Activated CD4-positive, alpha-beta memory T cell treated with anti-CD3 and anti-CD28 coated beads, Interleukin-2, amount 10 ng/mL, durations not matched to agents 7 days and 5 days (primary cell): ENCODE measurements at places on chromosomes 2 and 18. TPM values are rescaled to one million over a fixed set of nuclear protein-coding genes. Genes with fewer than 3 reads are reported as not detected.
A peak's percentile ranks its signal among the peaks of the same experiment; 100 is the strongest.

DNA sequence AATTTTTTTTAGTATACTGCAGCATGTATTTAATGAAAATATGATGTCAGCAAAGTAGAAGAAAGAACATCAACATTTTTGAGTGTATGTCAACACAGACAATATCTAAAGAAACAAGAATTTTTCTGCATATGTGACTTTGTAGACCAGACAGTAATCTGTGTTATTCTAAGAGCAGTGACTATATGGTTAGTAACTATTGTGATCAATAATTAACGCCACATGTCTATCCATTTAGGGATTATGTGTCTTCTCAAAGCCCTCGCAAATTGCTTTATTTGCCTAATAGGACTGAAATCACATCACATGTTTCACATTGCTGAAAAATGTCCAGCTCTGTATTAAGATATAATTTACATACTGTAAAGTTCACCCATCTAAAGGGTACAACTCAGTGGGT is 107.8 kb downstream of the GFPT1 start:
- DNase-seq: no peak
- peaks cover 21% of the 10 kb centered on the region for H3K27me3 ChIP-seq
- no peak overlapping the region for H3K27ac ChIP-seq
- no peak overlapping the region for H3K4me3 ChIP-seq
- H3K36me3 ChIP-seq: no peaks in the 10 kb centered on the region

- H3K4me1 ChIP-seq: peaks cover 15% of the 10 kb centered on the region
- no peak for DNase-seq
- H3K27ac ChIP-seq: no peak overlapping the region
- no peak overlapping the region for H3K4me3 ChIP-seq
- no peaks in the 10 kb centered on the region for H3K36me3 ChIP-seq
- H3K27me3 ChIP-seq: no peaks in the 10 kb centered on the region
Observed at GRCh38 chr2:43209204-43209717, 17.1 kb downstream of the ZFP36L2 start.

DNA sequence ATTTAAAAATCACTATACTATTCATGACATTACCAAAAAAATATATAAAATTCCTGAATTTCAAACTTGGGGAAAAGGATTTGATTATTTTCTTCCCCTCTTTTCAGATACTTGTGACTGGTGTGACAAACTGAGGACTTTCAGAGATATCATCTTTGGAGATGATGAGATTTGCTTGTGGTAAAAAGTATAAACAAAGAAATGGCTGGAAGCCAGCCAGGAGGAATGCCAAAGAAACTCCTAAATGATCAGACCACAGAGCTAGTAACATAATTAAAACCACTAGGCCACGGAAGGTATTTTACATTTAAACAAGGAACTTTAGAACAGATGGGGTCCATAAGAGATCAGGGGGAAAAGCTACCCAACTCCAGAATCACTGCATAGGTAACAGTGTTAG is 58.7 kb downstream of the PIGN start:
- no peak overlapping the region for H3K4me3 ChIP-seq
- H3K36me3 ChIP-seq: peaks cover 3% of the 10 kb centered on the region
- no peaks in the 10 kb centered on the region for H3K27me3 ChIP-seq
- no peak overlapping the region for H3K27ac ChIP-seq
- DNase-seq: no peak
- peaks cover 7% of the 10 kb centered on the region for H3K4me1 ChIP-seq

GRCh38 chr18:68874361-68874760 is 76.5 kb downstream of the CCDC102B start:
- DNase-seq: no peak
- H3K27ac ChIP-seq: no peak overlapping the region
- H3K36me3 ChIP-seq: no peaks in the 10 kb centered on the region
- no peak overlapping the region for H3K4me3 ChIP-seq
- H3K27me3 ChIP-seq: no peaks in the 10 kb centered on the region
- H3K4me1 ChIP-seq: no peaks in the 10 kb centered on the region

GRCh38 chr2:163490281-163490680 is 245.5 kb downstream of the FIGN start:
- no peak overlapping the region for H3K4me3 ChIP-seq
- no peak overlapping the region for H3K27ac ChIP-seq
- no peaks in the 10 kb centered on the region for H3K36me3 ChIP-seq
- H3K4me1 ChIP-seq: no peaks in the 10 kb centered on the region

GRCh38 chr18:25563346-25563745 is 211.4 kb upstream of the ZNF521 start:
- H3K27me3 ChIP-seq: no peaks in the 10 kb centered on the region
- no peaks in the 10 kb centered on the region for H3K36me3 ChIP-seq
- no peak overlapping the region for H3K4me3 ChIP-seq
- H3K27ac ChIP-seq: no peak overlapping the region
- H3K4me1 ChIP-seq: no peaks in the 10 kb centered on the region

DNA sequence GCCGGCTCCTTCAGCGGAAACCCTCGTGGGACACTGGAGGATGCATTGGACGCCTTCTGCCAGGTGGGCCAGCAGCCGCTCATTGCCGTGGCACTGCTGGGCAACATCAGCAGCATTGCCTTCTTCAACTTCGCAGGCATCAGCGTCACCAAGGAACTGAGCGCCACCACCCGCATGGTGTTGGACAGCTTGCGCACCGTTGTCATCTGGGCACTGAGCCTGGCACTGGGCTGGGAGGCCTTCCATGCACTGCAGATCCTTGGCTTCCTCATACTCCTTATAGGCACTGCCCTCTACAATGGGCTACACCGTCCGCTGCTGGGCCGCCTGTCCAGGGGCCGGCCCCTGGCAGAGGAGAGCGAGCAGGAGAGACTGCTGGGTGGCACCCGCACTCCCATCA is 7.8 kb upstream of the CENPA start:
- H3K4me1 ChIP-seq: peaks cover 10% of the 10 kb centered on the region
- H3K27me3 ChIP-seq: no peaks in the 10 kb centered on the region
- no peak for DNase-seq
- no peak overlapping the region for H3K27ac ChIP-seq

DNA sequence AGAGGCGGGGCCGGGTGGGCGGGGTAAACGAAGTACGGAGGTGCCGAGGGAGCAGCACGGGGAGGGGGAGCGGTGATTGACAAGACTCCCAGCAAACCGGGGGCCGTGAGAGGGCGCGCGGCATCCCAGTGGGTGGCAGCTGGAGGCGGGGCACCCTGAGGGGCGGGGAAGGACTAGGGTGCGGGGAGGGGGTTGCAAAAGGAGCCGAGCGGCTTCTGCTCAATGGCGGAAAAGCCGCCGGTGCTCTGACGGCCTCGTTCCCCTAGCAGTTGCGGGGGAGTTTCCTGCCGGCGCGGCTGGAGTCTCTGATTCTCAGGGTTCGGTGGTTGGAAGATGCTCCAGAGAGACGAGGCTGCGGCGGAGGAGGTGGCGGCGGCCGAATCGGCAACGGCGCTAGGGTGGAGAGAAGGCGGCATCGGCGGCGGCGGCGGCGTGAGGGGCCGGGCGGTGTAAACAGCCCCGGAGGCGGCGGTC is at the start of gene PPM1B:
PPM1B (plus strand) TSS at position 195 of the 474 bp plus-strand sequence. CDS start 32,325 bp downstream, outside the sequence.
- no peaks in the 10 kb centered on the region for H3K27me3 ChIP-seq
- DNase-seq: peak; percentile 100
- peak within 1 kb of the TSS; percentile 99 for H3K27ac ChIP-seq
- peaks cover 40% of the 10 kb centered on the region for H3K4me1 ChIP-seq
- H3K4me3 ChIP-seq: peak within 1 kb of the TSS; percentile 99

- no peak for DNase-seq
- H3K27me3 ChIP-seq: no peaks in the 10 kb centered on the region
- peaks cover 12% of the 10 kb centered on the region for H3K4me1 ChIP-seq
- H3K36me3 ChIP-seq: peaks cover 31% of the 10 kb centered on the region
- no peak overlapping the region for H3K4me3 ChIP-seq
Observed at GRCh38 chr2:227517724-227518123, 45.8 kb downstream of the AGFG1 start.

DNA sequence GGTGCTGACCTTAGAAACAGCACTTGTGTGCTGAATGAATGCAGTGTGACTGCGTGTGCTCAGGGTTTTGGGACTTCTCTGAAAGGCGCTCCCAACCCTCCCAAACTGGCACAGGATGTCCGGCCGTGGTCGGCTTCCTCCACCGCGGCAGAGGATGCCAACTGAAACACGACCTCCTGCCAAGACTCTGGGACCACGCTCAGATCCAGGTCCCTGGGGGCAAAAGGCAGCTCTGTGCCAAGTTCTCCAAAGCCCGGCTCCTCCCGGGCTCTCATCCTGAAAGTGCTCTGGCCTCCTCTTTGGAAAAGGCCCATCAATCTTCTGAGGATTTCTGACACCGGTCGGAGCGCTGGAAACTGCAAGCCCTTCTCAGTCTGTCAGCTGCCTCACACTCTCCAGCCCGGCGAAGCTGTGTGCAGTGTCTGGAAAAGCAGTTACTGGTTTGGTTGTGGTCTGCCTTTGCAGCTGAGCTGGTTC is 32.3 kb upstream of the ZBTB7C start:
- no peak overlapping the region for H3K27ac ChIP-seq
- no peaks in the 10 kb centered on the region for H3K36me3 ChIP-seq
- peaks cover 63% of the 10 kb centered on the region for H3K27me3 ChIP-seq
- no peak overlapping the region for H3K4me3 ChIP-seq
- DNase-seq: no peak

GRCh38 chr2:121245120-121245820 is 39.7 kb downstream of the TFCP2L1 start:
- no peak overlapping the region for H3K27ac ChIP-seq
- DNase-seq: no peak
- H3K27me3 ChIP-seq: no peaks in the 10 kb centered on the region

DNA sequence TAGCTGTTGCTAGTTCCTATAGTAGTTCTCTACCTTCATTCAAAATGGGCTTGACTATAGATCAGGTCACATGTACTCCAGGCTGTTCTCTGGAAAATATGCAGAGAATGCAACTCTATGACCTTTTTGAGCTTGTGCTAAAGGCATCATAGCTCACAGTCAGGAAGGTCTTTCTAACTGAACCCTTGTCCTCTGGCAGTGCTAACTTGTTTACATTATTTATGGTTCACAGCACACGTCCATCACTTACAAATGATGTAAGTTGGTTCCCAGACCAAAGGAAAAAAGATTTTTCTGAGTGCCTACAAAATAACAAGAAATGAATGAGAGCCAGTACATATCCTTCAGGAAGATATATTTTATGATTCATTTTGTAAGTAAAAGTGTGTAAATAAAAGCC is 236.1 kb downstream of the GCA start:
- H3K4me3 ChIP-seq: no peak overlapping the region
- H3K27me3 ChIP-seq: no peaks in the 10 kb centered on the region
- no peaks in the 10 kb centered on the region for H3K36me3 ChIP-seq
- no peak overlapping the region for H3K27ac ChIP-seq

- no peaks in the 10 kb centered on the region for H3K27me3 ChIP-seq
- no peak overlapping the region for H3K27ac ChIP-seq
- H3K4me3 ChIP-seq: no peak overlapping the region
- no peaks in the 10 kb centered on the region for H3K36me3 ChIP-seq
Observed at GRCh38 chr2:52390651-52391050, 1358.7 kb upstream of the NRXN1 start.

DNA sequence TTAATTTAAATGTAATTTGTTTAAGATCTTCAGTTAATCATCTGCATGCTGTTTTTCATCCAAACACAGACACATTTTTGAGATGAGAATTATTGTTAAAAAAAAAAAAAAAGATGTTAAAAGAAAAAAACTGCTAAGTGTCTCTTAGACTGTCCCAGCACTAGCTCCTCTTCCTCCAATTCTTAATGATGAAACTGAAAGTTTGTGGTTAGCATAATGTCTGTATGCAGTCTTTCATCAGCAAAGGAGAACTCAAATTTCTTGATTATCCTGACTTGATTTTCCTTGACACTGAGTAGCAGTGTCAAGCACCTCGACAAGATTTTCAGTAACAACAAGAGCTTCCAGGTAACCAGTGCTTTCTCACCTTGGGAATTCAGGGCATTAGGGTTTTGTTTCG is 274.4 kb downstream of the LRRTM1 start:
- H3K4me3 ChIP-seq: no peak overlapping the region
- no peaks in the 10 kb centered on the region for H3K4me1 ChIP-seq
- no peak for DNase-seq

- peaks cover 16% of the 10 kb centered on the region for H3K4me1 ChIP-seq
- H3K27me3 ChIP-seq: no peaks in the 10 kb centered on the region
- no peak overlapping the region for H3K4me3 ChIP-seq
- H3K36me3 ChIP-seq: peaks cover 2% of the 10 kb centered on the region
- no peak overlapping the region for H3K27ac ChIP-seq
- no peak for DNase-seq
Observed at GRCh38 chr18:80105369-80106167, 3.5 kb upstream of the ADNP2 start.

DNA sequence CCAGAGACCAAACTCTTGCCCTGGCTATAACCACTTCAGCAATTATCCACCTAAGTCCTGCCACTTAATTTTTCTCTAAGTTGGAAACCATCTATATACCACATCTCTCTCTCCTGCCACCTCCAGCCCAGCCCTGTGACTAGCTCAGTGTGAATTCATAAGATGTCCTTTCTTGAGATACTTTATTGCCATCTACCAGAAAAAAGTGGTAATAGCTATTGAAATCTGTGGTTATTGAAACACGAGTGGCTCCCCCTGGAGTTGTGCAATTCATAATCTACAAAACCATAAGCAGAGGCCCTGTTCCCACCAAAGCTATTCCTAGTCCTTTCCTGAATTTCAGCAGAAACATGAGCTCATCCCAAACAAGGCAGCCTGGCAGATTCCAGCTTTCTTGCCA is 324.0 kb downstream of the TXNL1 start:
- no peak overlapping the region for H3K27ac ChIP-seq
- no peaks in the 10 kb centered on the region for H3K27me3 ChIP-seq
- no peaks in the 10 kb centered on the region for H3K36me3 ChIP-seq
- H3K4me1 ChIP-seq: no peaks in the 10 kb centered on the region
- DNase-seq: no peak

GRCh38 chr18:65748321-65748720 is 2.5 kb upstream of the CDH7 start:
- H3K27ac ChIP-seq: no peak overlapping the region
- no peak for DNase-seq
- H3K4me3 ChIP-seq: no peak overlapping the region
- H3K36me3 ChIP-seq: no peaks in the 10 kb centered on the region

DNA sequence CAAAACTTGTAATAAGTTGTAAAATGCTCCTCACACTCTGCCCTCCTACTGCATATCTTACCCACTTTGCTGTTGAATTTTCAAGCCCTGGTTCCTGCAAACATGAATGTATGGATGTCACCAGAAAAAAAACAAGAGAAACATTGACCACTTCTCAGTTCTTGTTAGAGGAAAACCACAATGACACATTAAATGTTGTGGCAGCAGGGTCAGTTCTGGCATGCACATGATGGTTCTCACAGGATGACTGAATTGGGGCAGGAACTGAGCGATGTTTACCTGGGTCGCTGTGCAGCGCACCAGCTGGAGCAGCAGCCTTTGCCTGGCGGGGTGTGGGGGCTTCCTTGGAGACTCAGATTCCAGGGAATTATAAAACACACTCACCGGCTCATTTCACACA is 14.0 kb upstream of the PRKCE start:
- H3K27me3 ChIP-seq: peaks cover 59% of the 10 kb centered on the region
- H3K4me1 ChIP-seq: peaks cover 19% of the 10 kb centered on the region
- H3K4me3 ChIP-seq: no peak overlapping the region
- no peak overlapping the region for H3K27ac ChIP-seq

The HOXD13 gene
- total RNA-seq: not detected

The RNF152 gene
- total RNA-seq: 0.03 TPM

The SLC9A4 gene
- total RNA-seq: 0.15 TPM

The RMDN2 gene
- total RNA-seq: 1.5 TPM

The KCNS3 gene
- not detected for total RNA-seq

The ASB18 gene
- total RNA-seq: not detected

The CRYGC gene
- not detected for total RNA-seq

The CD226 gene
- 102 TPM for total RNA-seq

The SERPINB10 gene
- not detected for total RNA-seq

The CCDC93 gene
- total RNA-seq: 35.6 TPM

The MTA3 gene
- 20.9 TPM for total RNA-seq

The LHCGR gene
- not detected for total RNA-seq

The SCYGR1 gene
- not detected for total RNA-seq
